GM23338 (cell line): ENCODE measurements at places on chromosomes 3 and 15. TPM values are rescaled to one million over a fixed set of nuclear protein-coding genes. Genes with fewer than 3 reads are reported as not detected.

DNA sequence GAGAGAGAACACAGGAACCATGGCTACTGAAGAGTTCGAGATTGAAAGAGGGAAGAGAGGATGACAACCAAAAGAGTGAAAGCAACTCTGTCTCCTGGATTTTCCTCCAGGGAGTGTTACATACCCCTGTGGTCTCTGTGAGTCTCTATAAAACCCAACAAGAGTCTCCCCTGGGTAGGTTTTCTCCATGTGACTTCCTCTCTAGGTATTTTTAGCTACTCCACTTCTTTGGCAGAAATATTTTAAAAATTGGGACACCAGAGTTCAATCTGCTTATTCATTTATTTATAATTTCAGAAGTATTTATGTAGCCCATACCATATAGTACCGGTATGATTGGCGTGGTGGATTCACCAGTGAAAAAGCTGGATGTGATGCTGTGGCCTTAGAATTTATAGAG lies 671.7 kb upstream of the NR2F2 start:
- DNase-seq, result no peak

DNA sequence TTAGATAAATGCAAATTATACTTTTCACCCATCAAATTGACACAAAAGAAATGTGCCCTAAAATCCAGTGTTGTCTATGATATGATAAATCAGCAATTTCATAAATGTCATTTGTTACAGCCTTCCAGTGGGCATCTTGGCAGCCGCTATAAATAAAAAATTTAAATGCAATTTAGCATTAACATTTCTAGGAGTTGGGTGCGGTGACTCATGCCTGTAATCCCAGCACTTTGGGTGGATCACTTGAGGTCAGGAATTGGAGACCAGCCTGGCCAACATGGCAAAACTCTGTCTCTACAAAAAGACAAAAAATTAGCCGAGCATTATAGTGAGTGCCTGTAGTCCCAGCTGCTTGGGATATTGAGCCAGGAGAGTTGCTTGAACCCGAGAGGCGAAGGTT lies 65.9 kb upstream of the POMGNT2 start:
- no peak for DNase-seq

GRCh38 chr15:89665449-89666181 lies 10.3 kb upstream of the KIF7 start:
- peak; percentile 76 for DNase-seq

The SNURF gene
- 54.0 and 63.6 TPM in 2 replicates for total RNA-seq

The MORC1 gene
- total RNA-seq, result not detected in 2 replicates
